ENCODE measurements at places on chromosomes 6 and 20.

- DNase-seq, result no peak
Observed at GRCh38 chr6:38155144-38155543, 335.6 kb downstream of the ZFAND3 start.

DNA sequence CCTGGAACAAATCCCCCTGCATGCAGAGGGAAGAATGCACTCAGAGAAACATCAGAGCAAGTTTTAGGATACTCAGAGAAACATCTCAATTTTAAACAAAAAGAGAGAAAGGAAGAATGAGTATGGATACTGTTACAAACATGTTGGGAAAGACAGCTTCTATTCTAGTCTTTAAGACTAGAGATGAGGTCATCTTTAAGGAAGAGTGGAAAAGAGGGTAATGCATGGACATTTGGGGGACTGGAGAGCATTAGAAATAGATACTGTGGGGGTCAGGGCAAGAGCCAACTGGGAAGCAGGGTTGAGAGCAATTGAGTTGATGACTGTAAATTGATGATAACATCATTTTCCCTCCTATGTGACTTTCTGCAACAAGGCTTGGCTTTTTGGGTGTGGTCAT is 431.2 kb downstream of the CDH26 start:
- no peak for DNase-seq

- DNase-seq, result no peak
Observed at GRCh38 chr6:159640722-159641482, 52.1 kb downstream of the SOD2 start.

- no peak for DNase-seq
Observed at GRCh38 chr6:87094576-87094975, 330 bp downstream of the CGA start.

DNA sequence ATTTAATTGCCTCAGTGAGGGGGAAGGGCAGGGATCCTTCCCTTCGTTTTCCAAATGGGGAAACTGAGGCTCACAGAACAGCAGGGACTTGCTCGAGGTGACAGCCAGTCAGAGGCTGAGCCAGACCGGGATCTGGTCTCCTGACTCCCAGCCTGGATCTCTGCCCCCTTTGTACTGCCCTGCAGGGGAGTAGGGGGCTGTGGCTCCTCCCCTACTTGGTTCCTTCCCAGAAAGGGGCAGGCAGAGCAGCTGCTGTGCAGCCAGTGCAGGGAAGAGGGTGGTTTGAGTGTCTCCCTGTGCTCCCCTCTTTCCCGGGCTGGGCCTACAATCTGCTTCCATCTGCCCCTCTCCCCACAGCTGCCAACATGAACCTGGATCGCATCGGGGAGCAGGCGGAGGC is 37.6 kb downstream of the UQCC2 start:
- DNase-seq, result no peak

DNA sequence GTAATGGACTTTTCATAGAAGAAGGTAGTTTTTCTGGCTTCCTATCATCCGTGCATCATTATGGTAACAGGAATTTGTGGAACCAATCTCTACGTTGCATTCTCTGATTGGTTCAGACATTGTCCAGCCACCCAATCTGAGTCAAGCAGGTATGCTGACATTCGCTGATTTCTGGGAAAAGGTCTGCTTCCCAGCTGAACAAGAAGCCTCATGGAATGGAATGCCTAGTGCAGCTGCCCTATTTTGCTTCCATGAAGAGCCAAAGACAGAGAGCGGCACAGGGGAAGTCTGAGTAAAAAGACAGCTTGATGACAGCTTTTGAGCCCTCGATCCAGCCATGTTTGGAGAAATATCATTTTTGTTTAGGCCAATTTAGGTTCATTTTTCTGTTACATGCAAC is 38.5 kb upstream of the TXLNB start:
- DNase-seq, result no peak

DNA sequence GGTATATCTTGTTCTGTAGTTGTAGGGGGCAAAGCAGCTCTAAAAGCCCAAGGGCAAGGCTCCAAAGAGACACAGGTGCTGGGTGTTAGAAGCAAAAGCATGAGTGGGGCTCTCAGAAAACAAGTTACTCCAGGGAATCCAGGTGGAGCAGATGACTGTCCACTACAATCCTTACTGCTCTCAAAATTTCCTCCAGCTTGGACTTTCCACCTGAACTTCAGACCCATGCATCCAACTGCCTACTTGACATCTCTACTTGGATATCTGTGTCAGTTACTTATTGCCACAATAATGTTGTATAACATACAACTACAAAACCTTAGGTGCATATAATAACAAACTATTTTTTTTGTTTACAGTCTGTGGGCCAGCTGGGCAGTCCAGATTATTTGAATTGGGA is 22.8 kb upstream of the DTNBP1 start:
- DNase-seq, result no peak

DNA sequence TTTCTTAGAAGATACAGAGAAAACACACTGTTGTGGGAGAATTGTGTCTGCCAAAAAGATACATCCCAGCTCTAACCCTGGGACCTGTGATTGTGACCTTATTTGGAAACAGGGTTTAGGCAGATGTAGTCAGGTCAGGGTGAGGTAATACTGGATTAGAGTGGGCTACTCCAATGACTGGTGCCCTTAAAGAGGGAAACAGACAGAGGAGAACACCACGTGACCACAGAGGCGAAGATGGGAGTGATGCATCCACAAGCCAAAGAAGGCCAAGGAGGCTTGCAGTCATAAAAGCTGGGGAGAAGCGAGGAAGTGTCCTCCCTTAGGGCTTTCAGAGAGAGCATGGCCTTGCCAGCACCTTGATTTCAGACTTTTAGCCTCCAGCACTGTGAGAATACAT is 35.6 kb downstream of the SLC52A3 start:
- no peak for DNase-seq
